ENCODE measurements at places on chromosomes 5 and 9.

DNA sequence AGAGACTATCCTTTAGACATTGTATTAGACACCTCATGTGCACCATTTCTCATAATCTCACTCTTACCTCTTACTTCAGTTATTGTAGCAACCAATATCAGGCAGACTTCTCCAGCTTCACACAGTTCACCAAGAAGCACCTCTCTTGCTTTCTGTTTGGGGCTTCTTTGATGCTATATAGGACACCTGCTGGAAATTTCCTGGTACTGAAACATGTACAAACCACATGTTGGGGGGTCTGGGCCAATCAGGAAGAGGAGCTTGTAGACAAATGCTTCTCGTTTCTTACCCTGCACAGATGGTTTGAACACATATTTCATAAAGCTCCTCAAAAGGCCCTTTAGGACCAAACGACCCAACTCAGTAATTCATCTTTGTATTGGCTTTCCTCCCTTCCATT is 212.1 kb downstream of the IZUMO3 start:
- DNase-seq: no peak

DNA sequence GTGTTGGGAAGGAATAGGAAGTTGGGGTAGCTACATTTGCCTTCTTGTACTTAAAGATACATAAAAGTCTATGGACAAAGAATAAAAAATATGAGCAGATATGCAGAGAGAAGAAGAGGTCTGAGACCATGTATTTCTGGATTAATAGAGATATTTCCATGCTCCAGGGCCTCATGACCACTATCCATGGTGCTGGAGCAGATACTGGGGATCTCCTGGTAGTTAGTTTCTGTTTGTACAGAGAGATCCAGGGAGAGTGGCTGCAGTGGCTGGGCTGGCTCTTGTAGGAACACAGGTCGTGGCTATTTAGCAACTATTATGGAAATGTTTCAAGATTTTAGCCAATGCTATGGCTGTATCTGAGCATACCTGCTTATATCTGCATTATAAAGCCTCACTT is 184.2 kb upstream of the TMEM161B start:
- no peak for DNase-seq

GRCh38 chr5:88743231-88743834 is 139.7 kb downstream of the MEF2C start:
- DNase-seq: no peak

DNA sequence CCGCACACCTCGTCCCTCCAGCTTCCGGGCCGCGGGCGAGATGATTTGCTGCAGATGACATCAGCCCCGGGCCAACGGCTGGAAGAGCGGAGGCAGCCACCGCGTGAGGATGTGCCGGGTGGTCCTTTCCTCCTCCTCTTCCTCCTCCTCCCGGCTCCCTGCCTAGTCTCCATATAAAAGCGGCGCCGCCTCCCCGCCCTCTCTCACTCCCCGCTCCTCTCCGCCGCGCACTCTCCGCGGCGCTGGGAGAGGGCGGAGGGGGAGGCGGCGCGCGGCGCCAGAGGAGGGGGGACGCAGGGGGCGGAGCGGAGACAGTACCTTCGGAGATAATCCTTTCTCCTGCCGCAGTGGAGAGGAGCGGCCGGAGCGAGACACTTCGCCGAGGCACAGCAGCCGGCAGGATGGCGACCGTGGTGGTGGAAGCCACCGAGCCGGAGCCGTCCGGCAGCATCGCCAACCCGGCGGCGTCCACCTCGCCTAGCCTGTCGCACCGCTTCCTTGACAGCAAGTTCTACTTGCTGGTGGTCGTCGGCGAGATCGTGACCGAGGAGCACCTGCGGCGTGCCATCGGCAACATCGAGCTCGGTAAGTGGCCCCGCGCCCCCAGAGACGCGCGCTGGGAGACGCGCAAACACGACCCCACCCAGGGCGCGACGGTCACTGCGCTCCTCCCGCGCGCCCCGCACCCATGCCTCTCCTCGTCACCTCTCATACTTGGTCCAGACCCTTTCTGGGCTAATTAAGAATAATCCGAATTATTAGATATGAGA is at the start of gene MAP1B:
MAP1B (plus strand) TSS at position 345 of the 770 bp plus-strand sequence; CDS start at position 402, 57 bp downstream.
- DNase-seq: no peak

DNA sequence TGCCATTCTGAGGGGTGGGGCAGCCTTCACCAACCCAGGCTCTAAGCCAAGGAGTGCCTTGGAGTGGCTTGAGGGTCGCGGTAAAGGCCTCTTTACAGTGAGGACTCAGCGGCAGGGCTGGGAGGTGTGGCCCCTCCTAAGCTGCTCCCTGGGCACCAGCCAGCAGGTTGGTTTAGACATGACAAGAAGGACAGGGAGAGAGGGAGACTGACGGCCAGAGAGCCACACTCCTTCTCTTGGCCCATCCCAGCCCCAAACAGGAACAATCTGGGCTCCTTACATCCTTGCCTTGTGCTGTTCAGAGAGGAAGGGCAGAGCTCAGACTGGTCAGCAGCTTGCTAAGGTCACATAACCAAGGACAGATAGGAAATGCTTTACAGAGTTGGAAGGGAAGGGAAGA is 94.5 kb downstream of the LMX1B start:
- DNase-seq: peak; percentile 44

DNA sequence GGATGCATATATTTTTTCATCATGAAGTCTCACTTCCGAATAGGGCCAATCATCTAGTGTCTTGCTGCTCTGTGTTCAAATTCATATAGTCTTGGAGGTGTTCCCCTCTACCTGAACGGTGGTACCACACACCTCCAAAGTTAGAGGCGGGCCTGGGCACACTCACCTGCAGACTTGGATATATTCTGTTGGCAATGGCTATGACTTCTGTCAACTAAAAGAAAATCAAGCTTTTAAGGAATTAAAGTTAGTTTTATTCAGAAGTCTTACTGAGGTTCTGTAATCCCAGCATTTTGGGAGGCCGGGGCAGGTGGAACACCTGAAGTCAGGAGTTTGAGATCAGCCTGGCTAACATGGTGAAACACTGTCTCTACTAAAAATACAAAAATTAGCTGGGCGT is 2.6 kb upstream of the NIPAL4 start:
- no peak for DNase-seq

GRCh38 chr5:73858054-73858453 is 232.1 kb downstream of the ARHGEF28 start:
- no peak for DNase-seq

DNA sequence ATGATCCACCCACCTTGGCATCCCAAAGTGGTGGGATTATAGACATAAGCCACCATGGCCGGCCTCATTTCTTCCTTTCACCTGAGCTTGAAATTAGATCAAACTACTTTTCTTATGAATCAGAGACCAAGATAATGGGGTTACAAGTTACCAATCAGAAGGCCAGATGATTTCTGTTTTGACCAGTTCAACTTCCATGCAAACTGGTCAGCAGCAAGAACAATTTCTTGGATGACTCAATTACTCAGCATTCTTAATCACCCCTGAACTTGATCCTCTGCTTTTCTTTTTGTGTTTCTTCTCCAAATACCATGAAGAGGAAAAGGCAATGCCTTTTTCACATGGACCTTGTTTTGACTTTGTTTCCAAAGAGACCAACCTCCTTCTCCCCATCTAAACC is 10.0 kb upstream of the PLIN2 start:
- no peak for DNase-seq

GRCh38 chr5:172235132-172235780 is 41.3 kb downstream of the EFCAB9 start:
- DNase-seq: peak; percentile 36

- DNase-seq: no peak
Observed at GRCh38 chr5:147327905-147328304, 93.1 kb downstream of the STK32A start.

DNA sequence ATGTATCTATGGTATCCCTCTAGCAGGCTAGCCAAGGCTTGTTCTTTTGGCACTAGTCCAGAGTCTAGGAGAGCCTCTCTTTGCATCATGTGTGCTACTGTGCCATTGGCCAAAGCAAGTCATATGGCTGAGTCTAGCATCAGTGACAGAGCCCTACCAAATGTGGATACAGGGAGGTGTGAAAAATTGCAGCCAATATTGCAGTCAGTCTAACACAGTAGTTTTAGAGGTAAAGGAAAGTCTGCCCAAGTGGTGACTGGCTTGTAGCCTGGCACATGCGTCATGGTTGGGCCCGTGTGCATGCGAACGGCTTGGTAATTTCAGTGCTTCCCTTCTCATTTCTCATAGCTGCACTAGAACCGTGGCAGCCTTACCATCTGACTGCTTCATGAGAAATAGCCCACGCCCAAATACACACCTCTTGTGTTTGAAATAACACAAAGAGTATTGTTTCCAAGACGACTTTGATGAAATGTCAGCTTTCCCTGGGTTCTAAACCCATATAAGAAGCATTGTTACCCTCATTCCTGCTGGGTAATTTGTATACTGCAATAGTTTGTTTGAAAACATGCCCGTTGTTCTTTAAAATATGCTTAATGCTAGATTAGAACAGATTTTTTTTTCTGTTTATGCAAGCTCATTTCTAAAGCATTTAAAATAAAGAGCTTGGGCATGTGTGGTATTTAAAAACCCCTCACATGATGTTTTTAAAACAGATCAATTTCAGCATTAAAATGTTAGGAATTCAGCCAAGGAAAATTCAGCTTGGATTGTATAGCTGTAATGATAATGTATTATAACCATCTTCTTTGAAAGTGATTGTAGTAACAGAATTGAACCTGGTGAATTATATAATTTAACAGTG is 113.2 kb downstream of the TLE4 start:
- DNase-seq: no peak

GRCh38 chr5:93590493-93590892 is 7.5 kb downstream of the NR2F1 start:
- no peak for DNase-seq

DNA sequence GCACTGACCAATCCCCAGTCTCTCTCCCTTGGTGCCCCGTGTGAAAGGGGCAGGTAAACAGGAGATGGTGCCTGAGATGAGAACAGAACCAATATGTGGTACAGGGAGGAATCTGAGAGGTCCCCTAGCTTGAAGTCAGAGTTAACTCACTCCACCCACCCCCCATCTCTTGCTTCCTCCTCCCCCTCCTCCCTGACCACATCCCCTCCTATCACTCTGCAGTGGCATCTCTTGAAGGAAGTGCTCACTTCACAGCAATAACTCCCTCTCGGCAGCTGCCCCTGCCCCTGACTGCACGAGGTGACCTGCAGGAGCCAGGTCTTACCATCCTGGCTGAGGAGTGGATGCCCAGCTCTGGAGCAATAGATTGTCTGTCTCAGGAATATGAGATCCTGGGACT is 224.0 kb downstream of the GAS1 start:
- DNase-seq: no peak

DNA sequence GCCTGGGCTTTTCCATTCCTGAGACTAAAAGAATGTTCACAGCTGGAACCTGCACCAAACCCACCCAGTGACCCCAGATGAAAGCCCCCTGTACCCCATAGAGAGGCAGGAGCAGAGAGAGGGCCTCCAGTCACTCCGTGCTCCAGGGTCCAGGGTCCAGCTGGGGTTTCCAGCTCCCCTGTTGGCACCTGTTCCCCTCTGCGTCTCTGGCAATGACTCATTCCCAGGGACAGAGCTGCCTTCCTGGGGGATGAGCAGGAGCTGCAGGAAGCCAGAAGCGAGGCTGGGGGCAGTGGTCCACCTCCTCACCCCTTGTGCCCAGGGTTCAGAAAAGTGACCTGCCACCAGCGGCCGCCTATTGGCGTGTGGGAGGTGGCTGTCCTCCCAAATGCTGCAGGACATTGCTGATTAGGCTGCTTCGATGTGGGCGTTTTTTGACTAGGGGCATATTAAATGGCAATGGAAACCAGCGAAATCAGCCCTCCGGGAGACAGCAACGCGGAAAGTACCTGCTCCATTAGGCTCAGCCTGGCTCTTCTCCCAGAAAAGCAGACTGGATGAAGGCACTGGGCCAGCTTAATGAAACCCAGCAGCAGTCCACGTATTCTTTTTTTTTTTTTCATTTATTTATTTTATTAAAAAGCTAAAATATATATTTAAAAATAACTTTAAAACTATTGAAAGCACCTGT is 97.4 kb downstream of the DAP start:
- no peak for DNase-seq

- no peak for DNase-seq
Observed at GRCh38 chr9:136682710-136683109, 4.5 kb downstream of the AGPAT2 start.
